Midbrain (tissue), 1 donor: ENCODE measurements at places on chromosomes 6 and 20.

- no peak for DNase-seq
These were observed 57.1 kb upstream of the GCM1 start for GRCh38 chr6:53205778-53206177.

DNA sequence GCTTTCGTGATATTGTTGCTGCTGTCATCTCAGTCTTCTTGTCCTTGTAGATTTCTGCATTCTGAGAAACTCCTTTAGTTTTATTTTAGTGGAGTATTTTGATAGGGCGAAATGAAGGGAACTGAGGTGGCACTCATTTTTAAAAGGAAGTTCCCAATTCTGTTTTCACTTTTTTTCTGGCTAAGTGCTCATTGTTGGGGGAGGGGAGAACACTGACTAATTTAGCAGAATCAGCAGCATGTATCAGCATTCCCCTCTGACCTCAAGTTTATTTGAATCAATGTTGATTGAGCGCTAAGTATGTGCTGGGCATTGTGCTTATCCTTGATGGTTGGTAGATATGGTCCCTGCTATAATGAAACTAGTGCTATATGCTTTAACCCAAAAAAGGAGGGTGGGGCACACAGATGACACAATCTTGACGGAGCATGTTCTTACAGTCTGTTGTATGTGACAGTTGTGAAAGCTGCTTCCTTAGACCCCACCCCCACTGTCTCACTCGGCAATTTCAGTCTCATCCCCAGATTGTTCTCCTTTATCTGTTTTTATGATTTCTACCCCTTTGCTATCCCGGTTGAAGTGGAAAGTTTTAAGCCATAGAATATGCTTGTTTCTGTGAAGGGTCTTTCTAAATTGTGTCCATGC, 262.4 kb downstream of the SOX4 start:
- DNase-seq, result no peak

DNA sequence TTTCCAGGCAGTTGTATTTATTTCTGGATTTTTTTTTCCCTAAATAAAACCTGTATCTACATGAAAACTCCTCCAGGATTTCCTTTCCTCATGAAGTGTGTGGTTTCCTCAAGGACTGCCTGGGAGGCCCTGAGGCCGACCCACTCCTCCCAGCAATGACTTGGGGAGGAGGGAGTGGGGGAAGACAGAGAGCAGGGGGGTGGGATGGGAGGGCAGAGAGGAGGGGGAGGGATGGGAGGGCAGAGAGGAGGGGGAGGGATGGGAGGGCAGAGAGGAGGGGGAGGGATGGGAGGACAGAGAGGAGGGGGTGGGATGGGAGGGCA, 161.8 kb upstream of the AGPAT4 start:
- DNase-seq, result no peak

DNA sequence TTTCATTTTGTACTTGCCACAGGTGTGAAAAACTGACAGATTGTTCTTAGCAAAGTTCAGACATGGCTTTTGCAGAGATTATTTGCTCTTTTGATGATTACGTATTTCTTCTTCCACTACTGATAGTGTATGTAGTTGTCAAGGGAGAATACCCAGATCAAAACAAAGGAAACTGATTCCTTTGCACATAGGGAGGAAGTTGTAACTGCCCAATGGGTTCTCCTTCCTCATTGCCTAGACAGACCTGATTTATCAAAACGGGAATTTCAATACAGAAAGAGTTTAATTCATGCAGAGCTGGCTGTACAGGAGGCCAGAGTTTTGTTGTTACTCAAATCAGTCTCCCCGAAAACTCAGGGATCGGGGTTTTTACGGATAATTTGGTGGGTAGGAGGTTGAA, 214.7 kb downstream of the BCAS1 start:
- DNase-seq, result no peak

GRCh38 chr6:101069191-101069795, 188.2 kb upstream of the ASCC3 start:
- DNase-seq, result no peak

- DNase-seq, result no peak
These were observed 34.2 kb downstream of the LRFN2 start for GRCh38 chr6:40552941-40553340.

- DNase-seq, result no peak
These were observed 102.9 kb downstream of the EDN1 start for GRCh38 chr6:12393100-12393499.

- DNase-seq, result no peak
These were observed 1195.4 kb upstream of the EYS start for GRCh38 chr6:66902457-66902856.

- no peak for DNase-seq
These were observed 82.3 kb upstream of the CLDN20 start for GRCh38 chr6:155181498-155181897.

DNA sequence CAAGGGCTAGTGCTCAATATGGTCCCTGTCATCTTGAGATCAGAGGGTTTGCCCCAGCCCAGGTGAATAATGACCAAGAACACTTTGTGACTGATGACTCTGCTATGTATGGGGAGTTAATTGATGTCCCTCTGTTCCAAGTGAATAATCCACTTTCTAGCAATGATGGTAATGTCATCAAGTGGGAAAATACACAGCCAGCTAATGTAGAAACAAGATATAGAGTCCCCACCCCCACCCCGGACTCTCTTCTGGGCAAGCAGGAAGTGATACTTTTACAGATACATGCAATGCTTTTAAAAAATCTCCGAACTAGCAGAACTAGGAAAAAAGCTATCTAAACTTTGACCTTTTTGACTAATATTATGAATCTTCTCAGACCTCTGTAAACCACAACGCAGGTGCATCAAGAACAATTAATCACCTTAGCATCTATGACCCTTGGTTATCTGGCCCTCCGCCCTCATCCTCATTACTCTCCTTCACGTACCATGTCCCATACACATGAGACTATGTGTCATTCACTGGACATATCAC, 30.5 kb downstream of the CNR1 start:
- DNase-seq, result no peak

DNA sequence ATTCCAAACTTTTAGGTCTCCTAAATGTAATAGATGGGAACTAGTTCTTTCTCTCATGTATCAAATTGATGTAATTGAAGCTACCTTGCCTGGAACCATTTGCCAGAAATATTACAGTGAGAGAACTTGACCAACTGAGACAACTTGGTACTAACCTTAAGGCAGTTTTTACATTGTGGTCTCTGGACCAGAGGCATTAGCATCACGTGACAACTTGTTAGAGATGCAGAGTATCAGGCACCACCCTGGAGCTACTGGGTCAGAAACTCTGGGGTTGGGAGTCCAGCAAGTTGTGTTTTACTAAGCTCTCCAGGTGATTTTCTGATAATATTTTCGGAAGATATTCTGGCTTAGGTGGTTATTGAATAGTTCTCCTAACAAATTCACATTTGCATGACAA, 982.1 kb upstream of the SLC35B3 start:
- no peak for DNase-seq

- DNase-seq, result no peak
These were observed 36.5 kb downstream of the PHACTR1 start for GRCh38 chr6:12753036-12753435.

DNA sequence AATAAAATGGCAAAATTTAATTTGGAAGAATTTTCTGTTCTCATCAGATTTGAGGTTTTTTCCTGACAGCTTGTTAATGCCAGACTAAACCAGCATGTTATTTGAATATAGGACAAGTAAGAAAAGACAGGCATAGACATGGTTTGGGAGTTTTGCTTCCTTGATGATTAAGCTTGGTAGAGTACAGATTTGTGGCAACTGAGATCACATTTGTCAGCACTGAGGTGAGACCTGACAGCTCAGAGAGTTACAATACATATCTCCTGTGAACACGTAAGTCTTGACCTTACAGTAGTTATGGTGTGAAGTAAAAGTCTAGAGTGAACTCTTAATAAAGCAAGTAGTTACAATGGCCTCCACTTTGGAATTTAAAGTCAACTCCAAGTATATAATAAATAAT, 34.5 kb downstream of the CENPW start:
- DNase-seq, result no peak

DNA sequence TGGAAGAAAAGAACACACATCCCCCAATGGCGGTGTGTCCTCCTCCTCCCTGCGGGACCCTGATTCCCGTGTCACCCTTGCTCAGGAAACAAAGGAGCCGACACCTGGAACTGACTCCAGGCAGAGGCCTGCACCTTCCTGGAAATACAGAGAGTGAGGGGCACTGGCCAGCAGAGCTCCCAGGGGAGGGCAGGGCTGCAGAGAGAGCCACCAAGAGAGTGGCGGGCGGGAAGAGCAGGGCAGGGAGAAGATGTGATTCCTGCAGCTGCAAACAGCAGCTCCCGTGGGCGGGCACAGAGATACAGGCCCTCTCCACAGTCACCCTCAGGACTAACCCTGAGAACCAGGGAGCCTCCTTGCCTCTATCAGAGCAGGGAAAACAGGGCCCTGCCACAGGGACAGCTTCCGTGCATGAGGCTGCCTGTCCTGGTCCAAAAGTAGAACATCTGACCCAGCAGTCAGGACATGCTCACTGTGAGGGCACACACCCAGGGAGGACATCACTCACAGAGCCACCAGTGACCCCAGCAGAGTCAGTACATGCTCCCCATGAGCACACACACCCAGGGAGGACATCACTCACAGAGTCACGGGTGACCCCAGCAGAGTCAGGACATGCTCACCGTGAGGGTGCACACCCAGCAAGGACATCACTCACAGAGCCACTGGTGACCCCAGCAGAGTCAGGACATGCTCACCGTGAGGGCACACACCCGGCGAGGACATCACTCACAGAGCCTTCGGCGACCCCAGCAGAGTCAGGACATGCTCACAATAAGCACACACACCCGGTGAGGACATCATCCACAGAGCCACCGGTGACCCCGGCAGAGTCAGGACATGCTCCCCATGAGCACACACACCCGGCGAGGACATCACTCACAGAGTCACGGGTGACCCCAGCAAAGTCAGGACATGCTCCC, 193.1 kb downstream of the DLL1 start:
- no peak for DNase-seq

DNA sequence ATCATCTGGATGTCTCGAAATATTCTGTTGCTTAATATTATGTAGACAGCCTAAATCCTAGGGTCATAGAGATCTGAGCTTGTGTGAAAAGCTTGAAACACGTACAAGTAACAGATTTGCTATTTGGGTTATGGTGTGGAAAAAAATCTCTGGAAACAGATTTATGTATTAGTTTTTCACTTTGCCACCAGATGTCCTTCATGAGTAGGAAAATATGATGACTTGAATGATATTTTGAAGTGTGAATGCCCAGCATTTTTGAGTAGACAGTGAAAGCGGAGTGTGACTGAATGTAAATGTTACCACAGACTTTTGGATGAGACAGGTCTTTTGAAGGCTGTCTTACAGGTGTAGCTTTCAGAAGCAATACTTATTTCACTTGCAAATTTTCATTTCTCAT, 4.2 kb upstream of the BMP6 start:
- peak; percentile 7 for DNase-seq

DNA sequence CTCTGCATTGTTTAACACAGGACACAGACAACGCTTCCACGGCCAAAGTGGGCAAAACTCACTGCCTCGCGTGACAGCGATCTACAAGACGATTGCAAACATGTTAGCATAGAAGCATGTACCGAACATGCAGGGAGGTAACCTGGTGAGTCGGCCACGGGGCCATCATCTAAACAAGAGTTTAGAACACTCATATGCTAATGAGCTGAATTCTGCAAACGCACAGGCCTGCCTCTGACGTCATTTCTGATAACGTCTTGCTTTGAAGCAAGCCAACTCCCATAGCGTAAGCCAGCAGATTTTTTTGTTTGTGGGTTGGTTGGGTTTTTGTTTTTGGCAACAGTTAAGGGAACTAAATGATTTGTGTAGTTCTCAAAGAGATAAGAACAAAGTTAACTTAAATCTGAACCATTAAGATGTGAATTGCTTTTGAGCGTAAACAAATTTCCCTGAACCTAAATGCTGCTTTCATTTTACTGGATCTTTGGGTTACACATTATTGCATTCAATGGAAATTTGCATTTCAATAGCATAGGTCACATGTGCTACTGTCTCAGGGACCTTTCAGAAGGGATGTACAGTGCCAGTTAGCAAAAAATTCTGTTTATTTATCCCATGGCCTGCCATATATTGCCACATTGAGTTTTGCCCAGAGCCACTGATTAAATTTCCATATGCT, 184.5 kb upstream of the PDE10A start:
- no peak for DNase-seq

GRCh38 chr6:76876922-76877553, 586.3 kb downstream of the HTR1B start:
- no peak for DNase-seq

DNA sequence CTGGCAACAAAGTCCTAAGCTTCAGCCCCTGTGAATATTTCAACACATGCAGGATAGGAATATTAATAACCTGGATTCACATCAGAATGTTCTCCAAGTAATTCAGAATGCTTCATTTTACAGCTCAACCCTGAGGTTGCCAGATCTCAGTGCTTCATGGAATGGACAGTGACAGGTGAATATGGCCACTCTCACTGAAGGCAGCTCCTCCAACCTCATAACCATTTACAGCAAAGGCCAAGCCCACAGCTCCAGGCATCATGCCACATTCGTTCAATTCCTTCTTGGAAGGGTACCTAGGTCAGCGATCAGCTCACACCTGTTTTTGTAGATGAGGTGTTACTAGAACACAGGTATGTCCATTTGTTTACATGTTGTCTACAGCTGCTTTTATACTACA, 17.1 kb downstream of the CLIC5 start:
- DNase-seq, result no peak

DNA sequence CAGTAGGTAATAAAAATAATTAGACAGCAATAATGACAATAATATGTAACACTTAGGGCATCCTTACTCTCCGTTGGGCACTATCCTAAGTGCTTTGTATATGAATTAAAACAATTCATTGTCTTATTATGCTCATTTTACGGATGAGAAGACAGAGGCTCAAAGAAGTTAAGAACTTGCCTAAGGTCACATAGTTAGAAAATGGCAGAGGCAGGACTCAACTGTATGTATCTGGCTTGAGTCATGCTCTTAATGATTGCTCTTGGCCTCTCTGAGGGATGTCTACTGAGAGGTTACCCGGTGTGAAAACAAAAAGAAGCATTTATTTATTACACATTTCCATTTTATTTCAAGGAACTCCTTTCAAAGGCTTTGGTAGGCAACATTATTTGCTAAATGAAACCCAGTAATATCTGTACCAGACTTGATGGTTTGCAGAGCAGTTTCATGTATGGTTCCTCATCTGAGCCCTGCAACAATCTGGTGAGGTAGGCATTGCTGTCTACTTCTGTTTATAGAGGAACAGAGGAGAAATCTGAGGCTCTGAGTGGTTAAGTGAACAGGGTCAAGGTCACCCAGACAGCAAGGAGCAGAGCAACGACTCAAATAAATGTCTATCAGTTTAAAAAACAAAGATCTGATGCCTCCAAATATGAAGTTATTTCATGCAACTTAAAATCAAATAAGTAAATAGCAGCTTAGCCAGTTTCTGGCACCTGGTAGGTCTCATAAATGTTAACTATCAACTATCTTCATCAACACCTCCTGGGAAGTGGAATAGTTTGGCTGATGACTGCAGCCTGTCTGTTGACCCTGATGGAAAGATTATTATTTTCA, 4.2 kb upstream of the PARD6B start:
- DNase-seq, result no peak
